ENCODE measurements at places on chromosomes 5 and 9. TPM values are rescaled to one million over a fixed set of nuclear protein-coding genes. Genes with fewer than 3 reads are reported as not detected.

GRCh38 chr9:15253786-15254185 is 53.2 kb downstream of the TTC39B start:
- no peak for DNase-seq

DNA sequence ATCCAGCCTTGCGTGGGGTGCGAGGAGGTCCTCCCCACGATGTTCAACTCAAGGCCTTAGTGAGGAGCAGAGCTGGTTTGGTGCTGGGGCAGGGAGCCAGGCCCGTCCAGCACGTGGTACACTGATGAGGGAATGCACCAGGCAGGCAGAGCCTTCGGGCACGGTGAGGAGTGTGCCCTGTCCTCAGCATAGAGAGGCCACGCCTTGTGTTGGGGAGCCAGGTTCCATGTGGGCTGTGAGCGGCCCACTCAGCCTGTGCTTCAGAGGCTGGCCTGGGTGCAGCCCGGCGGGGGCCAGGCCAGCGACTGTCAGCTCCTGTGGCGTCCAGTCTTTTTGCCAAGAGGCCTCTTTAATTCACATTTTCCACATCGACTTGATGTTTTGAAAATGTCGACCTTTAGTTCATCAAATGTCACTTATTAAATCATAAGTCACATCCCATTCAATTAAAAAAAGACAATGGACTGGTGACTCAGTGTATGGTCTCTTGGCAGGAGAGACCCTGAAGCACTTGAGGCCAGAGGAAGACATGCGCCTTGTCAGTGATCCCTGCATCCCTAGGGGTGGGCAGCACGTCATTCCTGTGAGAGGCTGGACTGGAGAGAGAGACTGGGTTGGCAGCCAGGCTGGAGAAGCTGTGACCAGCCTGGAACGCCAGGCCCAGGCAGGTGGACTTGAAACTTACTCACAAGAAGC is 21.7 kb downstream of the ERGIC1 start:
- no peak for DNase-seq

- no peak for DNase-seq
Measured at GRCh38 chr9:109467936-109468335, 30.2 kb downstream of the PTPN3 start.

DNA sequence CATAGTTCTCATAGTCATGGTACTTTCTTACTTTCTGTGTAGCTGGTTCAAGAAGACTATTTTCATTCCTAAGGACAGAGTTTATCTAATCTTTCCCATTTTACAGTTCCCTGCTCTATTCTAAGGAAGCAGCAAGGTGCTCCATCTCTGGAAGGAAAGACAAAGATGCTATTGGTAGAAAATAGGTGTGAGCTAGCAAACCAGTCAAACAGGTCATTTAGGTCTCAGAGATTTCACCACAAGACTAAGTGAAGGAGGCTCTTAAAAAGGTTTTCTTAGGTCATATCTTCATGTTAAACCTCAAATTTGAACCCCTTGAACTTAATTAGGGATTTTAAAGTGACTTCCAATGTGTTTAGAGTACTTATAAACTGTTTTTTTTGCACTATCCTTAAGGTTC is 62.6 kb downstream of the ADAMTSL1 start:
- DNase-seq, result no peak

GRCh38 chr5:10543585-10544040 is 20.3 kb upstream of the ANKRD33B start:
- DNase-seq, result no peak

WDR70 gene
- 34.4 TPM for total RNA-seq

- no peak for DNase-seq
Measured at GRCh38 chr5:179245031-179245430, 100.2 kb downstream of the ADAMTS2 start.

DNA sequence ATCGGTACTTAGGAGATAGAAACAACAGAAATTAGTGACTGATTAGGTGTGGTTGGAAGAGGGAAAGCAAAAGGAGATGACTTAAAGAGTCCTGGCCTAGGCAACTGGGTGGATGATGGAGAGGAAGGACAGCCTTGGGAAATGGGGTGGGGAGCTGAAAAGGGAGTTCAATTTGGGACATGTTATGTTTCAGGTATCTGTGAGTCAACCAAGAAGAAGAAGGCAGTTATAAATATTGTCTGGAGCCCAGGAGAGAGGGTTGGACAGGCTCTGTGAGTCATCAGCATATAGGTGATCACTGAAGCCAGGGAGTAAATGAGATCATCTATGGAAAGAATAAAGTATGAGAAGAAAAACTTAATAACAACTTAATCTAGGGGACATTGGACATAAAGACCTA is 357.7 kb downstream of the NPR3 start:
- DNase-seq, result no peak

- DNase-seq, result no peak
Measured at GRCh38 chr5:94217216-94217615, 401.2 kb downstream of the KIAA0825 start.

DNA sequence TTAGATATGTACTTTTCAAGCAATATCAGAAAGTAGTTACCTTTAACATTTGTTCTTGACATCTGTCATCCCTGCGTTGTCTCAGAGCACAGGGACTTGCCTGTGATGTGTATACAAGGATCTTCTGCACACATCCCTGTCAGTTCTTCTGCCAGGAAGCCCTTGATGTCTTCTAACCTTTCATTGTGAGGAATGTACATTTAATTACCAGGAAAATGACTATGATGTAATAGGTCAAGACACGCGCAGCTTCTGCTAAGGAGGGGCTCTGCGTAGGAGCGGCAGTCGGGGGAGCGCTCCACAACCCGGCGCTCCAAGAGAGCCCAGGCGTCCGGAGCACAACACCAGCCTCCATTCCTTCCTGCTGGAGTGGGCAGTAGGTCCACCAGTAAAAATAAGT is 119.7 kb downstream of the IRX2 start:
- DNase-seq, result no peak

FOXB2 gene
- not detected for total RNA-seq

CNTFR gene
- not detected for total RNA-seq

PCDHGB2 gene
- total RNA-seq, result 0.10 TPM

ZFP2 gene
- total RNA-seq, result 0.40 TPM

DNA sequence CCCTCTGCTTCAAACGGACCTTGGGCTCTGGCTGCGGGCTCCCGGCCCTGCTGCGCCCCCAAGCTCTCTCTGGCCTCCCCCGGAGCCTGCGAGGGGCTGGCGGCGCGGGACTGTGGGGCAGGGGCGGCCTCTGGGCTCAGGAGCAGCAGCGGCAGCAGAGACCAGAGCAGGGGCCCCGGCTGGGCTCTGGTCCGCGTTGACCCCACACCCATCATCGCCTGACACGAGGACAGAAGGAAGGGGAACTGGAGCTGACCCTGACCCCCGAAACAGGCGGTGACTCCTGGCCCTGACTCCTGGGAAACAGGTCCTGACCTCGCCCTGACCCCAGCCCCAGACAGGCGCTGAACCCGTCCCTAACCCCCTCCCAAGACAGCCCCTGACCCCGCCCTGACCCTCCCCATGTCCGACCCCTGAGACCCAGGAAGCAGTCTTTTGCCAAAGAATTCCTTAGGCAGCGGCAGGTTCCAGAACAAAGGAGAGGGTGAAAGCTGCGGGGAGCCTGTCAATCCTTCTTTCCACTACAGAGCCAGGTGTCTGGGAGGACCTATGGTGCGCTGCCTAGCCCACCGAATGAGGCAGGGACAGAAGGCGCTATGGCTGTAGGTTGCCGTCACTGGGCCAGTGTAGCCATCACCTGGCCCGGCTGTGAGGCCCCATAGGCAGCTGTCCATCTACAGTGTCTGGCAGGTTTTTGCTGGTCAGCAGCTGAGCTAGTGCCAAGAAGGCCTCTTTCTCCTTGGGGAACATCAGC is 74.7 kb upstream of the SPTLC1 start:
- no peak for DNase-seq

DNA sequence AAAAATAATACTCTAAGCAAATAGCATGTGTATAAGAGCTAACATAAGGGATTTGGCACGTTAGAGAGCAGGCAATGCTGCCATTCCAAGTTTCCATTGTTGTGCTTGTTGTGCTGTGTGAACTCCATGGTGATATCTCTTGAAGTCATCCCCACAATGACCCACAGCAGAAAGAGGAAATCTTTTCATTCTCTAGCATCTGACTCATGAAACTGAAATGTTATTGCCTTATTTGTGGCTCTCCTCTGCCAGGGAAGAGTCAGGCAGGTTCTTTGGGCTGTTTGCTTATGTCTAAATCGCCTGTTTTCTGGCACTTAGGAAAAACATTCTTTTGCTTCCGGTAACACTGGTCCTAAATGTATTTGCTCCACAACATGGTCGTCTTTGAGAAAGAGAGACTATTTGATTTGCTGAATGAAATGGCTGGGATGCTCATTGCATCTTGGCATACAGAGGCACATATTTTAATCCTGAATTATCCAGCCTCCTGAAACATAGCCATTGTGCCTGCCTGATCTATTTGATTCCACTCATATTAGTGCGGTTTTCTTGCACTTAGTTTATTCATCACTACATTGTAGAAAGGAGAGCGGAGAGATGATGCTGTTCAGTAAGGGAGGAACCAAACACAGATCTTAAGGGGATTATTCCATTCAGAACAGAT is 188.8 kb downstream of the CSNK1G3 start:
- no peak for DNase-seq

DNA sequence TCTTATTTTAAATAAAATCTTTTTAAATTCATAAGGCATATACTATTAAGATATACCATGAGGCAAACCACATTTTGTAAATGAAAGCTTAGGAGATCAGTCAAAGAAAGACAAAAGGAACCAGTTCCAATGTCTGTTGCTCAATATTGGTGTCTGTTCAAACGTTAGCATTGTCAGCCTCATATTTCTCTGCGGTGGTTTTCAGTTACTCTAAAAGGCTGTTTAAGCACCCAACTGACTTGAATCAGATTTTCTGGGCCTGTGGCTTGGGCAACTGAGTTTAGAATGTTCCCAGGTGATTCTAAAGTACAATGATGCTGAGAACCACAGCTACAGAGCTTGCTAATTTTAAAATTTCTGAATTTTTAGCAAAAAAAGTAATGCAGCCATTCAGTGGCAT is 166.3 kb upstream of the KIF2A start:
- no peak for DNase-seq

DNA sequence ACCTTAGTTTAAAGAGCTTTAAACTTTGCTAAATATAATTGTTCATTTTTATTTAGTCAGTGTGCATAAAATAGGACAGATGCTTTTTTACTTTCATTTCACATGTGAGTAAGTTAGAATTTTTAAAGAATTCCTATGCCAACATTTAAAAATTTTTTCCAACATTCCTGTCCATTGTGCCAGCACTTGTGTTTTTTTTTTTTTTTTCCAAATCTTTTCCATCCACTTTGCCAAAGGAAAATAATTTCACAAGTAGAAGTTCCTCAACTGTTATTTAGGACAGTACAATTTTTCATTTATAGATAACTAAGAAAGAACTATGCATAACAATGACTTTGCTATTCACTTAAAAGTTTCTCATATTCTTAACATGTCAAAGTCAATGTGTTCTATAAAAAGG is 189.5 kb downstream of the ADAMTS6 start:
- no peak for DNase-seq

- no peak for DNase-seq
Measured at GRCh38 chr9:112193572-112194288, 18.6 kb upstream of the SUSD1 start.

CAVIN4 gene
- total RNA-seq, result 0.07 TPM

DNA sequence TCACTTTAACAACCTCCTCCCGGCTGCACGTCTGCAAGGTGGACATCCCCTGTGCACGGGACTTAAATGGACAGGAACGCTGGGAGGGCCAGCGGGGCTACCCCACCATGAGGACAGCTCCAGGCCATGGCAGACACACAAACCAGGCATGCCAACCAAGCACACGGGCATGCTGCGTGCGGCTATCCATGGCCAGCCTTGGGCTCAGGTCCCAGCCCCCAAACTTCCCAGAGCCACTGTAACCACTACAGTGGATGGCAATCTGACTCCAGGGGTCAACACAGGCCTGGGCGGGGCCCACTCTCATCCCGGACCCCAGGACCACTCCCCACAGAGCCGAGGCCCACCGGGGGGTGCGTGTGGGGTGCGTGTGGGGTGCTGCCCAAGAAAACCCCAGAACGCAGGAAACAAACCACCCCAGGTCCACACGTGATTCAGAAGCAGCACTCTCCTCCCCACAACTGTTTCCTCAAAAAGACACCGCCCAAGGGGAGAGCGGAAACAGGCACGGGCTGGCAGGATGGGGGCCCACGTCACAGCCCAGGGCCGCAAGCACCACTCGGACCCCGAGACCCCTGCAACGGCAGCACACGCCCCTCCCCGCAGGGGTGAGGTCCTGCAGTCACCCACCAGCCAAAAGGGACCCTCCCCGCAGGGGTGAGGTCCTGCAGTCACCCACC is 7.4 kb downstream of the SLC12A7 start:
- DNase-seq, result peak; percentile 22

DNA sequence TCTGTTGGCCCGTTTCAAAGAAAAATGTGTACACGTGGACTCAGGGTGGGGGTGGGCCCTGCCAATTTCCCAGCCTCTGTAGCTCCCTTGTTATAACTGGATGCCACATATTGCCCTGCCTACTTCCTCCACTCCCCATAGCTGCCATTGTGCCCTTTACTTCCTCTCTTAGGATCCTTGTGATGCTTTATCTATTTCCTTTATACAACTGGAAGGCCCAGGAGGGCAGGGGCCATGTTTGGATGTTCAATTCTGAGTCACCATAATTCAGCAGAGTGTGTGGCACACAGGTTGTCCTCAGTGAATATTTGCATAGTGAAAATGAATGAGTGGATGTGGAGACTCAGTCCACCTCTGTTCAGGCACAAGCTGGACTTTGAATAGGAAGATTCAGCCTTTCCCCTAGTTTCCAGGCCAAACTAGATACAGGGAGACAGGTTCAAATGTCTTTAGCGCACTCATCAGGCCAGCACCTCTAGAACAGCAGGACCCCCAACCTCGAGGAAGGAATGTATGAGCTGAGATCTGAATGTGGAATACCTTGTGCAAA is 10.6 kb upstream of the FEM1C start:
- DNase-seq, result no peak

DNA sequence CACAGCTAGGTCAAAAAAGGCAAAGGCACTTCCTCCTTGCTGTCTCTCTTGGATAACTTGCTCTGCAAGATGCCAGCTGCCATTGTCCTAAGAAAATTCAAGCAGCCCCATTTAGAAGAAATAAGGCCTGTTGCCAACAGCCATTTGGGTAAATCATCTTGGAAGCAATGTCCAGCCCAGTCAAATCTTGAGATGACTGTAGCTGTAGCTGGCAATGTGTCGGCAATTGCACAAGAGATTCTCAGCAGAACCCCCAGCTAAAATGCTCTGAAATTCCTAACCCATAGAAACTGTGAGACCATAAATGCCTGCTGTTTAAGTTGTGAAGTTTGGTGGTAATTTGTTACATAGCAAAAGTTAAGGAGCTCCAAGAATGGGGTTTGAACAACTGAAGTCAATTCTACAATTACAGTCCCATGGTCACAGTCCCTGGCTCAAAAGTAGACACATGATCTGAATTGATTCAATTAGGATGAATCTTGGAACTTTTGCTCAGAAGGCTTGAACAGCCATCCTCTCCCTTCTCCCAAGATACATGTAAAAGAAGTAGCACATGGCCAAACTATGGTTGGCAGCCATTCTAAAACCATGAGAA is 151.1 kb downstream of the MPDZ start:
- no peak for DNase-seq

GRCh38 chr9:237141-237857 is 22.6 kb downstream of the DOCK8 start:
- no peak for DNase-seq
